Right forelimb (tissue), 1 donor: ENCODE measurements at places on chromosomes 3 and 15.

DNA sequence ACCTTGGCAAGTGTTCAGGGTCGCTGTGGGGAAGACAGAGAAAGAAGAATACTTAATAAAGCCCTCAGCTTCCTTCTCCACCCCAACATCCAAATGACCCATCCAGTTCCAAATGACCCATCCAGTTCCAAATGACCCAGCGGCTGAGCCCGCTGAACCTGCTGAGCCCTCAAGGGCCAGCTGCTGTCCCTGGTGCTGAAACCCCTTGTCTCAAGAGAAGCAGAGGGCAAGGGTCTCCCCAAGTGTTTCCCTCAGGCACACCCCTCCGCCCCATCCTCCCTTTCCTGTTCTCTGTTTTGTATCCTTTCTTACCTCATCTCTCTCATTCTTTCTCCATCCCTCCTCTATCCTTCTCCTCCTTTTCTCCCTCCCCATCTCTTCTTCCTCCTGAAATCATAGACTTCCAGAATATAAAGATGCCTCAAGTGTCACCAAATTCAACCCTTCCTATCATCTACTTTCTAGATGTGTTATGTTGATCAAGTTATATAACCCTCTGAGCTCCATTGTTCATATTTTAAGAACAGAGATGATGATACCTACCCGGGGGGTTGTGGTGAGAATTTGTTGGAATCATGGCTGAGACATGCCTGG lies 29.0 kb downstream of the CCDC33 start:
- DNase-seq: no peak

DNA sequence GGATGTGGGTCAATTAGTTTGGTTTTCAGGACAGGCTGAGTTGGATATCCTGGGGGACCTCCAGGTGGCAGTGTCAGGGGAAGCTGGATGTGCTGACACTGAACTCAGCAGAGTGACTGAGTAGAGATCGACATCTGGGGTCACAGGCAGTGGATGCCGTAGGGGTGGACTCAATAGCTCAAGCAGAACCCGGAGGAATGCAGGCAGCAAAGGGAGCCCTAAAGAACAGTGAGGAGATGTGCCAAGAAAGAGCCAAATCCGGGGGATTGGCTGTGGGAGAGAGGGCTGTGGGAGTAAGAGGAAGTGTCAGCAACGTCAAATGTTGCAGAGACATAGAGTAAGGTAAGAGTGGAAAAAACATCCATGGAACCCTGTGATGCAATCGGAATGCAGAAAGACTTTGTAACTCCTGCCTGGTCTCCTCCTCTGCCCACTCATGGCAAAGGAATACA lies 11.6 kb downstream of the CCR5AS start:
- no peak for DNase-seq

- no peak for DNase-seq
Observed at GRCh38 chr3:114686621-114687020, 392.8 kb downstream of the TIGIT start.

GRCh38 chr3:24485511-24485910 lies 9.1 kb downstream of the THRB start:
- no peak for DNase-seq
